ENCODE measurements at places on chromosomes 4 and X. TPM values are rescaled to one million over a fixed set of nuclear protein-coding genes. Genes with fewer than 3 reads are reported as not detected.

Gene SMR3B
- total RNA-seq, result not detected

DNA sequence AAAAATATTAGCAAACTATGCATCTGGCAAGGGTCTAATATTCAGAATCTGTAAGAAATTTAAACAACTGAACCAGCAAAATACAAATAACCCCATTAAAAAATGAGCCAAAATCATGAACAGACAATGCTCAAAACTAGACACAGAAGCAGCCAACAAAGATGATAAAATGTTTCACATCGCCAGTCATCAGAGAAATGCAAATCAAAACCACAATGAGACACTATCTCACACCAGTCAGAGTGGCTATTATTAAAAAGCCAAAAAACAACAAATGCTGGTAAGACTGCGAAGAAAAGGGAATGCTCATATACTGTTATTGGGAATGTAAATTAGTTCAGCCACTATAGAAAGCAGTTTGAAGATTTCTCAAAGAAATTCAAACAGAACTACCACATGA lies 201.3 kb upstream of the CPEB2 start:
- H3K4me1 ChIP-seq, result no peaks in the 10 kb centered on the region
- no peak overlapping the region for H3K27ac ChIP-seq
- no peak overlapping the region for H3K4me3 ChIP-seq
- DNase-seq, result no peak
- H3K36me3 ChIP-seq, result no peaks in the 10 kb centered on the region

DNA sequence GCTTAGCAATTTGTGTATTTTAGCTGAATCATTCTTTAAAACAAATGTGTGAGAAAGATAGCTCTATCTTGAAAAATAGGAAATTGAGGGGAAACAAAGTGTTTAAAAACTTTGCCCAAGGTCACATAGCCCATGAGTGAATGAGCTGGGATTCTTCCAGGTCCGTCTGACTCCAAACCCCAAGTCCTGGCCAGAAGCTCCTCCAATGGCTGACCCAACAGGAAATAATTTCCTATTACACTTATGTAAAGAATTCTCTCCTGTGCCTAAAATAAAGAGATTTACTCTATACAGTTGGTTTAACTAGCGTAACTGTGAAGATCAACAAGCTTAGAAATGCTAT lies 287.6 kb downstream of the ARHGAP24 start:
- H3K4me1 ChIP-seq, result peaks cover 12% of the 10 kb centered on the region
- no peaks in the 10 kb centered on the region for H3K27me3 ChIP-seq
- no peaks in the 10 kb centered on the region for H3K36me3 ChIP-seq
- no peak overlapping the region for H3K4me3 ChIP-seq
- DNase-seq, result no peak

- no peak overlapping the region for H3K27ac ChIP-seq
- H3K27me3 ChIP-seq, result no peaks in the 10 kb centered on the region
- no peak for DNase-seq
- no peak overlapping the region for H3K4me3 ChIP-seq
- H3K4me1 ChIP-seq, result no peaks in the 10 kb centered on the region
Observed at GRCh38 chr4:77450006-77450405, 155.6 kb upstream of the CXCL13 start.

DNA sequence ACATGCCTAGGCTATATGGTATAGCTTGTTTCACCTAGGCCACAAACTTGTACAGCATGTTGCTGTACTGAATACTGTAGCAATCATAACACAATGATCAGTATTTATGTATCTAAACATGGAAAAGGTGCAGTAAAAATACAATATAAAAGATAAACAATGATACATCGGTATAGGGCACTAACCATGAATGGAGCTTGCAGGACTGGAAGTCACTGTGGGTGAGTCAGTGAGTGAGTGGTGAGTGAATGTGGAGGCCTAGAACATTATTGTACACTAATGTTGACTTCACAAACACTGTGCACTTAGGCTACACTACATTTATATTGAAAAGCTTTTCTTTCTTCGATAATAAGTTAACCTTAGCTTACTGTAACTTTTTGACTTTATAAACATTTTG lies 45.6 kb upstream of the ANK2 start:
- H3K4me1 ChIP-seq, result no peaks in the 10 kb centered on the region
- H3K27ac ChIP-seq, result no peak overlapping the region
- H3K4me3 ChIP-seq, result no peak overlapping the region
